ENCODE measurements at places on chromosomes 16 and 17.

DNA sequence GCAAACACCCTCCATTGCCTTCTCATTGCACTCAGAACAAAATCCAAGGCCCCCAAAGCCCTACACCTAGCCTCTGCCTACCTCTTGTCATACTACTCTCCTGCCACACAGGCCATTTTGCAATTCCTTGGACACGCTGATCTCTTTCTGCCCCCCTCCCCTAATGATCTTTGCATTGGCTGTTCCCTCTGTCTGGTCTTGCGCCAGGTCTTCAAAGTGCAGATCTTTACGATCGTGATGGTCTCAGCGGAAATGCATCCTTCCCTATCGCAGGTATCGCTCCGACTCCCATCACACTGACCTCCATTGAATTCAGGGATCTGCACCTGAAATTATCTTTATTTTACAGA lies 777 bp upstream of the MOSMO start:
- no peak for DNase-seq

DNA sequence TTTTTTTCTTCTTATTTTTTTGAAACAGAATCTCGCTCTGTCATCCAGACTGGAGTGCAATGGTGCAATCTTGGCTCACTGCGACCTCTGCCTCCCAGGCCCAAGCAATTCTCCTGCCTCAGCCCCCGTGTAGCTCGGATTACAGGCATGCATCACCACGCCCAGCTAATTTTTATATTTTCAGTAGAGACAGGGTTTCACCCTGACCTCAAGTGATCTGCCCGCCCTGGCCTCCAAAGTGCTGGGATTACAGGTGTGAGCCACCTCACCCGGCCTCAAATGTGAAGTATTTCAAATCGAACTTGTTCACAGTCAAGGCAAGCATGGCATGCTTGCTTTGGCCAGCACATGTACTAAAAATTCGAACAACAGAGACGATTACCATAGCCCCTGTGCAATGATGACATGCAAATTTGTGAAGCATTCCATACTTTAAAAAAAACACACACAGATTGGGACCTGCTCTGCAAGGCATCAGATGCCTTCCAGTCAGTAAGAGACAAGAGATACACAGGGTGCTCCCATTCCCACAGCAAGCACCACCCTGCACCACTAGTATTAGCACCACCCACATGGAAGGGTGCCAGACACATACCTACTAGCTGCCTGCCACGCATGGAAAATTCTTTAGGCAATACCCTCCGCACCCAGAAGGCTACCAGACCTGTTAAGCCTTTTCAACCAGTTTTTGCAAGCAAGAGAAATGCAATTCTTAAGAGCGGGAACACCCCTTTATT lies 47.2 kb downstream of the ANKRD11 start:
- no peak for DNase-seq

GRCh38 chr17:57393368-57393767 lies 137.0 kb downstream of the MSI2 start:
- DNase-seq = no peak

- DNase-seq = no peak
Observed at GRCh38 chr17:49291929-49292328, 61.3 kb upstream of the PHOSPHO1 start.

All from stimulated activated CD4-positive, alpha-beta T cell treated with anti-CD3 and anti-CD28 coated beads, Interleukin-4, amount 100 ng/mL, for 48 hours (primary cell).